ENCODE measurements at places on chromosomes 3 and 15.

DNA sequence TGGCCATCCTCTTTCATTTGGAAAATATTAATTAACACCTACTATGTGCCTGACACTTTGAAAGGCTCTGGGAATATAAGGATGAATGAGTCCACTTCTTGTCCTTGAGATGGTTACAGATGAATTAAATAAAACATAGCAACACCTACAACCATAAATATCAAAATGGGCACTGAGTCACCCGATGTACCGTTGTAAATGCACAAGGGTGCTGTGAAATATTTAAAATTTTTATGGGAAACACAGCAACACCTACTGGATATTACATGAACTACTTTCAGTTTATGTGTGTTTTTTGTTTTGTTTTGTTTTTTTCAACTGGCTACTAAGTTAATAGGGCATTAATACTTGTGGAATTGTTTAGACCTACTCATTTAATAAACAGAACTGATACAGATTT lies 239.0 kb upstream of the NAALADL2 start:
- H3K36me3 ChIP-seq = no peaks in the 10 kb centered on the region
- H3K27me3 ChIP-seq = no peaks in the 10 kb centered on the region
- H3K4me1 ChIP-seq = no peaks in the 10 kb centered on the region
- no peak for DNase-seq

DNA sequence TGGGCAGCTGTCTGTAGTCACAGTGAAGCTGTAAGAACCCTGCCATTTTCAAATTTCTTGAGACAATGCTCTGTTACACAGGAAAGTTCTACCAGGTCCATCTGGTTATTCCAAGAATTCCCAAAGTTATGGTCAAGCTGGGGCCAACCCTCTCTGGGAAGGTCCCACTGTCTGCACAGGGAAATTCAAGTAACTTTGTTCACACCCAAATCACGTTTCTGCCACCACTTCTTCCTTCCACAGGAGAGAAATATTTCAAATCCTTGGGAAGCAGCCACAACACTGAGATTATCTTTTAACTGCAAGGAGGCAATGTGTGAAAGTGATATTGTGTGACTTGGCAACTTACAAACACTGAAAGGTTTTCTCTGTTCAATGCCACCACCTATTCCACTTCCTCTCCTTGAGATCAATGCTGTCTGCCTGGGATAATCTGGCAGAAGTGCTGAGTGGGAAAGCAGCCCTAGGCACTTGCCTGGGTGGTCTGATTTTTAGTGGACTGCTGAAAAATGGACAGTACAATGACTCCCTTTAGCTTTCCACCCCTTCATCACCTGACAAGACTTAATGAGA lies 5.6 kb downstream of the SCAMP2 start:
- peaks cover 77% of the 10 kb centered on the region for H3K4me1 ChIP-seq
- peak overlapping the region; percentile 71 for H3K27ac ChIP-seq
- DNase-seq = no peak
- H3K27me3 ChIP-seq = no peaks in the 10 kb centered on the region
- no peaks in the 10 kb centered on the region for H3K36me3 ChIP-seq
- no peak overlapping the region for H3K4me3 ChIP-seq

DNA sequence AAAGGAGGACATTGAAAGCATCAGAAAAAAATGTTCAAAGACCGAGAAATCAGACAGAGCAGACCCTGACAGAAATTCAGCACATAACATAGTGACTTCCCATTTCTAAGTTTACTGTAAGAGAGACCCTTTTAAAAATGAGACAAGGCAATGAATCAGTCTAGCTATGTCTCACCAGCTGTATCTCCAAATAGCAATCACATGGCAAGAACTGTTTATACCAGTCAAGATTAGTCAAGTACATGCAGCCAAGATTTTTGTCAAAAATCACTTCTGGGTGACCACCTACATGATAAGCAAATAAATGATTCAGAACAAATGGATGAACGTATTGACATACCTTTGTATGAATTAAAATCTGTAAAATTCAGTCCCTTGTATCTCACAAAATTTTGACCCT lies 138.0 kb downstream of the DTWD1 start:
- H3K36me3 ChIP-seq = no peaks in the 10 kb centered on the region
- no peaks in the 10 kb centered on the region for H3K27me3 ChIP-seq
- H3K4me1 ChIP-seq = no peaks in the 10 kb centered on the region
- H3K27ac ChIP-seq = no peak overlapping the region
- no peak overlapping the region for H3K4me3 ChIP-seq

DNA sequence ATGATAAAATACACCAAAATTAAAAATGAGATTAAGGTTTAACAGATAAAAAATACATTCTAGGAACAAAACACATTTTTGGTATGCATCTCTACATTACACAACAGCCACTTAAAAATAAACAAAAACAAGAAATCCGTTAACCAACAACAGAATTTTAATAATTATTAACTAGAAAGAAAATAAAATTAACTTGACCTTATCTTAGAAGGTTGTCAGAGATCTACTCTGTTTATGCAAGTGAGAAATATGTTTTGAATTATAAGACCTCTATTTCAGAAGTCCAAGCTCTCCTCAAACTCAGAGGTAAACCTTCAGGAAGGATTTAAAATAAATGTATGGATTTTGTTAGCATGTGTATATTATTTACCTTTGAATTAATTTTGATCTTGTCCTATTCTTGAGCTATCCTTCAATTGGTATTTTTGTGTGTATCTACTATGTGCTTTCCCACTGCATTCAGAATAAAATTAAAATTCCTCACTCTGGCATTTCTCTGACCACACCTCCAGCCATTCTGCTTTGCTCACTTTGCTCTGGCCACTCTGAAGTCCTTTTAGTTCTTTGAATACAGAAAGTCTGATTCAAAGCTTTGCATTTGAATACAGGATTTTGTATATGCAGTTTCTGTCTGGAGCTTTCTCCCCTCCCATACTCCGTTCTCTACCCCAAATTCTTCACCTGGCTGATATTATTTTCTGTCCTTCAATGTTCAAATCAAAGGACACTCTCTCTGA lies 352.0 kb downstream of the ZBTB20 start:
- DNase-seq = no peak
- no peaks in the 10 kb centered on the region for H3K4me1 ChIP-seq
- H3K4me3 ChIP-seq = no peak overlapping the region
- H3K27ac ChIP-seq = no peak overlapping the region
- H3K27me3 ChIP-seq = no peaks in the 10 kb centered on the region
- no peaks in the 10 kb centered on the region for H3K36me3 ChIP-seq

DNA sequence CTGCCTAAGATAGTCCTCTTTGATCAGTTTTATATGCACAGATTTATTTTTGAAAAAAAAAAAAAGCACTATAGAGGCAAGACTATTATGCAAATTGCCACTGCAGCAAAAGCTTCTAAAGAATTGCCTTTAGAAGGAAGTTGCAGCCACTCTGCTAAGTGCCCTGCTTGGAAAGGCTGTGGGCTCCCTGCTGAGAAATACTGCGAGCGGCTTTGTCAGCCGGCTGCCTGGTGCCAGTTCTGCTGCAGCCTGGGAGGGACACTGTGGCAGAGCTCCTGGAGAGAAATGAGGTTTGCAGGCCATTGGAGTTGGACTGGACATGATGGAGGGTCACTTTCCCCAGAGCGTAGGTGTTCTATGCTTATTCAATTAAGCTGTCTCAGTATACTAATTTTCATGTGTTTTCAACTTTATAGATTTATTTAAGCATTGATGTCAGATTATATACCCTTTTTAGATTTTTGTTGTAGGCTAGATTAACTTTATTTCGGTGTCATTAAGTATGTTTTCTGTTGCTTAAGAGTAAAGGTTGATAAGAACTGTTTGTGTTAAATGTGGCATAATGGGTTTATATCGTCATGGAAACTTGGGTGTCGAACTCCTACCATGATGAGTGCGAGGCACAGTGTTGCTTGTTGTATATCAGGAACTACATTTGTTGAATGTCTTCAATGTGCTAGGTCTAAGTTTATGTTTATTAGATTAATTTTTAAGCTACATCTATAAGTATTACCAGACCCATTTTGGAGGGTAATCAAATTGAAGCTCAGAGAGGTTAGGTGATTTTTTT lies 6.6 kb downstream of the MAP2K5 start:
- no peak for DNase-seq
- H3K27ac ChIP-seq = no peak overlapping the region
- H3K4me1 ChIP-seq = peaks cover 5% of the 10 kb centered on the region
- H3K27me3 ChIP-seq = no peaks in the 10 kb centered on the region
- H3K36me3 ChIP-seq = peaks cover 15% of the 10 kb centered on the region
- H3K4me3 ChIP-seq = no peak overlapping the region

GRCh38 chr3:43489930-43490329 lies 131.9 kb downstream of the ANO10 start:
- H3K27ac ChIP-seq = no peak overlapping the region
- no peaks in the 10 kb centered on the region for H3K4me1 ChIP-seq
- no peaks in the 10 kb centered on the region for H3K27me3 ChIP-seq
- no peak overlapping the region for H3K4me3 ChIP-seq

- no peaks in the 10 kb centered on the region for H3K27me3 ChIP-seq
- no peak overlapping the region for H3K27ac ChIP-seq
- no peak overlapping the region for H3K4me3 ChIP-seq
- no peak for DNase-seq
- H3K36me3 ChIP-seq = no peaks in the 10 kb centered on the region
- H3K4me1 ChIP-seq = no peaks in the 10 kb centered on the region
Measured at GRCh38 chr3:62229211-62229610, 144.1 kb downstream of the FEZF2 start.

GRCh38 chr3:107065094-107065861 lies 312.0 kb upstream of the CCDC54 start:
- H3K4me3 ChIP-seq = no peak overlapping the region
- H3K4me1 ChIP-seq = no peaks in the 10 kb centered on the region
- no peak for DNase-seq
- no peak overlapping the region for H3K27ac ChIP-seq
- no peaks in the 10 kb centered on the region for H3K36me3 ChIP-seq
